ENCODE measurements at places on chromosomes 7 and 10. TPM values are rescaled to one million over a fixed set of nuclear protein-coding genes. Genes with fewer than 3 reads are reported as not detected.

DNA sequence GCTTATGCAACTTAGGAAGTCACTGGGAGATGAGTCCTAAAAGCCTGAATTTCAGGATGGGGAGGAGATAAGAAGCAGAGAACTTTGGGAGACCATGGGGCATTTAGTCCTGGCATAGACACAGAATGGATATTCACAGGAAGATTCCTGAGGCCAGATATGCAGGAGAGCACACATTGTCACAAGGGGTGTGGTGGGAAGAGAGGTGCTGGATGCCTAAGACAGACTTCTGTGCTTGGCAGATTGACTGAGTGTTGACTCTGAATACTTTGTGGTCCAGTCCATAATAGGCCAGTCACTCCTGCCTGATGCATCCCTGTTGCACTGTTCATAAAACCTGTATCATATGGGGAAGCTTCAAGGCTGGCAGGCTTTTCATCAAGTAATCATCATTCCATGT lies 18.5 kb downstream of the SRI start:
- DNase-seq = no peak
- H3K4me3 ChIP-seq = no peak overlapping the region
- no peaks in the 10 kb centered on the region for H3K27me3 ChIP-seq

DNA sequence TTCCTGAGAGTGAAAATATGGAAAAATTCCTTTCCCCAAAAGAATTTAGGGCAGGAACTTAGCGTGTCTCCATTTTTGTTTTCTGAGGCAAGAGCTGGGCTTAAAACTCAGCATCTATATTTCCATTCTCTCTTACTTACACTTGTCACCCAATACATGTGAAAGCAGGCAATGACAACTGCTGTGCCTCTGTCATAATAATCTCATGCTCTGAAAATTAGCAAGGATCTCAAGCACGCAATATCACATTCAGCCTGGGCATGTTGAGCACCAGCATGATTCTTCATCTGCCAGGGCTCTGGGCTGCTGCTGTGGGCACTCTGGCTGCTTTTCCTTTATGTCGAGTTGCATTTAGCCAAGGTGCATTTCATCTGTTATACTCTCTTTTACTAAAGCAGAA lies 255.5 kb downstream of the SNX10 start:
- H3K27me3 ChIP-seq = no peaks in the 10 kb centered on the region
- DNase-seq = no peak
- no peaks in the 10 kb centered on the region for H3K36me3 ChIP-seq
- H3K4me3 ChIP-seq = no peak overlapping the region
- H3K4me1 ChIP-seq = no peaks in the 10 kb centered on the region

DNA sequence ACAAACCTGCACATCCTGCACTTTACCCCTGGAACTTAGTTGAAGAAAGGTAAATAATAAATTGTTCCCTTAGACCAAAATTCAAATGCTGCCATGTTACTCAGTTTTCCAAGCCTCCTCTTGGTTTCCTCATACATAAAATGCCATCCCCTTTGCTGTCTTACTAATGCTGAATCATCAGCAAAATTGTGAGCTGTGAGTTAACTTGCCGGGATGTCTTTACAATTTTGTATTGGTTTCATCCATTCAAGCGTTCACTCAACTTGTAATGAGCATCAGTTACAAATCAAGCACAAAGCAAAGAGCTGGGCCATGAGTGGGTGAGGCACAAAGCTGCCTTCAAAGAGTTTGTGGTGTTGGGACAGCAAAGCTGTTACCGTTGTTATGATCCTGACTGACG lies 395.8 kb upstream of the ZMIZ1 start:
- no peak overlapping the region for H3K27ac ChIP-seq
- H3K4me3 ChIP-seq = no peak overlapping the region
- no peaks in the 10 kb centered on the region for H3K36me3 ChIP-seq
- H3K27me3 ChIP-seq = no peaks in the 10 kb centered on the region

- no peak overlapping the region for H3K27ac ChIP-seq
- DNase-seq = no peak
- H3K4me3 ChIP-seq = no peak overlapping the region
These were observed 111.9 kb upstream of the FAM20C start for GRCh38 chr7:80259-81067.

- no peaks in the 10 kb centered on the region for H3K27me3 ChIP-seq
- no peaks in the 10 kb centered on the region for H3K36me3 ChIP-seq
- peaks cover 2% of the 10 kb centered on the region for H3K4me1 ChIP-seq
- no peak for DNase-seq
- H3K4me3 ChIP-seq = no peak overlapping the region
These were observed 264.9 kb downstream of the SKIDA1 start for GRCh38 chr10:21260506-21261149.

The AKR1D1 gene
- total RNA-seq = not detected

GRCh38 chr7:104820836-104821535 lies 193.0 kb upstream of the KMT2E start:
- DNase-seq = no peak
- no peak overlapping the region for H3K4me3 ChIP-seq
- no peaks in the 10 kb centered on the region for H3K36me3 ChIP-seq
- no peak overlapping the region for H3K27ac ChIP-seq

- H3K27ac ChIP-seq = no peak overlapping the region
- H3K36me3 ChIP-seq = no peaks in the 10 kb centered on the region
- H3K4me3 ChIP-seq = no peak overlapping the region
- DNase-seq = no peak
- H3K4me1 ChIP-seq = peaks cover 1% of the 10 kb centered on the region
- no peaks in the 10 kb centered on the region for H3K27me3 ChIP-seq
These were observed 180.5 kb downstream of the MAGI2 start for GRCh38 chr7:79272938-79273337.

The CPN1 gene
- not detected for total RNA-seq

DNA sequence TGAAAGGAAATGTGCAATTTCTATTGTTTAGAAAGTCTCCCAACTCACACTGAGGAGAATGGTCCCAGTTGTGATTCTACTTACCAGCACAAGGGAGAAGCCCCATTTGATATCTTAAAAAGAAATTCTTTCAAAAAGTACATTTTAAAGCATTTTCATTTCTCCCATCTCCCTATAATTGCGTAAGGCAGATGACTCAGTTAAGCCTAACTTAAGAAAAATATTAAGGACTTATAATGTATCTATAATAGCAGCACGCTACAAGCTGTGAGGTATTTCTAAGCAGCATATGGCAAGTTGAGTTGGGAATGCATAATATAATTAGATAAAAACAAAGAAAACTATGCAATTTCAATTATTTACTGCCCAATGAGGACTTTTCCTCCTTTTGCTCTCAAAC lies 8.5 kb upstream of the NRCAM start:
- no peaks in the 10 kb centered on the region for H3K36me3 ChIP-seq
- H3K27me3 ChIP-seq = no peaks in the 10 kb centered on the region
- no peak overlapping the region for H3K27ac ChIP-seq
- no peak for DNase-seq
- no peaks in the 10 kb centered on the region for H3K4me1 ChIP-seq

GRCh38 chr7:99395616-99396327 lies 12.6 kb downstream of the PDAP1 start:
- no peak overlapping the region for H3K27ac ChIP-seq
- no peaks in the 10 kb centered on the region for H3K36me3 ChIP-seq
- H3K4me1 ChIP-seq = peaks cover 3% of the 10 kb centered on the region
- no peak for DNase-seq

GRCh38 chr10:120428754-120429153 lies 28.3 kb upstream of the PLPP4 start:
- no peak overlapping the region for H3K27ac ChIP-seq
- no peak for DNase-seq
- no peak overlapping the region for H3K4me3 ChIP-seq
- H3K36me3 ChIP-seq = no peaks in the 10 kb centered on the region
- no peaks in the 10 kb centered on the region for H3K27me3 ChIP-seq
- H3K4me1 ChIP-seq = no peaks in the 10 kb centered on the region

The CPA1 gene
- 5.5 TPM for total RNA-seq

DNA sequence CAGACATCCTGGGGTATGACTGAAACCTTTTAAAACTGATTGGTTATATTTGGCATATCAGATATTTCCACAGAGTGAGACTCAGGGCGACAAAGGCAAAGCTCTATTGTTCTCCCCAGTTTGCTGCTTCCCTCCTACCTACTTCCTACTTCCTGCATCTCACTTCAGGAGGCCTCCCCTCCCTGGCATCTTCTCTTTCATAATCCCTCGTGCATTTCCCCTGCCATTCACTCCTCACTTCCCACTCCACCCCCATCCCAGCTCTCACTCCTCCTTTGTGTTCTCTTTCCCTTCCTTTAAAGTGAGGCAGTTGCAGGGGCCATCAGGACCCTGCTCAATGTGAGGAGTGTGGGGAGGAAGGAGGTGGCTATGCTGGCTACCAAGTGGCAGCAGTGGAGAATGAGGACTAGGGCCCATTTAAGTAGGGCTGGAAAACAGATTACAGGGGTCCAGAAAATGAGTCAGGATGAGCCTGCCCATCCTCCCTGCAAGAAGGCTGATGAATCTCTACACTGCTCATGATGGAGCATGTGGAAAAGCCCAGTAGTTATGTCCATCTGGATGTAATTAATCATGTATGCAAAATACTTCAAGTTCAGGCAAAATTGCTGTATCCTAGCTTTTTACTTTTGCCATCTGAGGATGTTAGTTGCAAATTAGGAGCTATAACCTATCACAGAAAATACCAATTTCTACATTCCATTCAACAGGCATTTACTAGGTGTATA lies 311.8 kb upstream of the IMMP2L start:
- H3K4me1 ChIP-seq = peaks cover 18% of the 10 kb centered on the region
- H3K27ac ChIP-seq = peak overlapping the region; percentile 57
- no peak for DNase-seq
- H3K27me3 ChIP-seq = no peaks in the 10 kb centered on the region
- no peaks in the 10 kb centered on the region for H3K36me3 ChIP-seq
- no peak overlapping the region for H3K4me3 ChIP-seq

The ASAH2B gene
- total RNA-seq = 4.1 TPM

The GIMAP2 gene
- 9.6 TPM for total RNA-seq

The MMRN2 gene
- 14.4 TPM for total RNA-seq

The MKI67 gene
- 1.0 TPM for total RNA-seq

The TEX47 gene
- not detected for total RNA-seq

GRCh38 chr7:50262916-50263690 lies 41.4 kb upstream of the IKZF1 start:
- DNase-seq = no peak
- no peaks in the 10 kb centered on the region for H3K27me3 ChIP-seq
- H3K4me3 ChIP-seq = no peak overlapping the region
- no peaks in the 10 kb centered on the region for H3K36me3 ChIP-seq

- no peak for DNase-seq
- no peaks in the 10 kb centered on the region for H3K4me1 ChIP-seq
- no peaks in the 10 kb centered on the region for H3K27me3 ChIP-seq
- no peaks in the 10 kb centered on the region for H3K36me3 ChIP-seq
- no peak overlapping the region for H3K27ac ChIP-seq
These were observed 178.2 kb upstream of the KLF6 start for GRCh38 chr10:3963191-3963673.

DNA sequence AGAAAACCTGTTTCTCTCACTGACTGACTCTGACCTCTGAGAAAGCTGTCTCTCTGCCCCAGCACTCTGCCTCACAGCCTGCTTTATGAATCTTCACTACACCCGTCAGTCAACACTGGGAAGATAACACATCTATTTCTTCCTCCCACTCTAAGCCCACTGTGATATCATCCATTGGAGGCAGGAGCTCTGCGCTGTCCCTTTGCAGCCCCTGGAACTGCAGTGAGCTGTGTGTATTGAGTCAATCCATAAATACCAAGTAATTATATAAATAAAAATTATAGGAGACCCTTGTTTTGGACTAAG lies 17.2 kb upstream of the FXYD4 start:
- no peak for DNase-seq
- H3K4me3 ChIP-seq = no peak overlapping the region
- no peaks in the 10 kb centered on the region for H3K36me3 ChIP-seq
- no peak overlapping the region for H3K27ac ChIP-seq
- no peaks in the 10 kb centered on the region for H3K4me1 ChIP-seq

- no peaks in the 10 kb centered on the region for H3K36me3 ChIP-seq
- no peak for DNase-seq
- no peak overlapping the region for H3K27ac ChIP-seq
- H3K4me3 ChIP-seq = no peak overlapping the region
- H3K4me1 ChIP-seq = no peaks in the 10 kb centered on the region
- no peaks in the 10 kb centered on the region for H3K27me3 ChIP-seq
These were observed 53.4 kb upstream of the CAMK2B start for GRCh38 chr7:44378744-44379143.

- no peak for DNase-seq
- H3K36me3 ChIP-seq = no peaks in the 10 kb centered on the region
- no peak overlapping the region for H3K4me3 ChIP-seq
- H3K27ac ChIP-seq = no peak overlapping the region
- peaks cover 12% of the 10 kb centered on the region for H3K4me1 ChIP-seq
- no peaks in the 10 kb centered on the region for H3K27me3 ChIP-seq
These were observed 179.4 kb downstream of the CPEB3 start for GRCh38 chr10:92111336-92111939.

DNA sequence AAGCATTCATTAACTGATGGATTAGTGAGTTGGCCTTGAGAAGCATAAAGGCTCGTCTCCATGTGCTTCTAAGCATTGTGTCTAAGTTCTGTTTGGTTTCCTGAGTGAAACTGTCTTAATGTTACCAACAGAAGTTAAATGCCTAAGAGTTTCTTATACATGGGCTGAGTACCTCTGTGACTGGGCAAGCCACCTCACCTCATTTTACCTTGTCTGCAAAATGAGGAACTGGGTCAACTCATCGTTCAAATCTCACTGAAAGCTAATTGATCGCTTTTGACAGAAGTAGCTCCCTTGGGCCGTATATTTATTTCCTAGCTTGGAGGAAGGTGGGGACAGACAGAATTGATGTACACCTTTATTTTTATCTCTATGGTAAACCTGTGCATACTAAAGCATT lies 88.9 kb downstream of the TCF7L2 start:
- DNase-seq = no peak
- no peak overlapping the region for H3K27ac ChIP-seq
- H3K4me3 ChIP-seq = no peak overlapping the region
- peaks cover 12% of the 10 kb centered on the region for H3K4me1 ChIP-seq
- H3K36me3 ChIP-seq = no peaks in the 10 kb centered on the region

GRCh38 chr7:115127399-115128021 lies 205.6 kb downstream of the MDFIC start:
- H3K36me3 ChIP-seq = no peaks in the 10 kb centered on the region
- H3K4me3 ChIP-seq = no peak overlapping the region
- H3K27ac ChIP-seq = no peak overlapping the region
- no peak for DNase-seq

The BICC1 gene
- total RNA-seq = 43.4 TPM

GRCh38 chr10:117421985-117422384 lies 46.7 kb upstream of the PDZD8 start:
- H3K27ac ChIP-seq = no peak overlapping the region
- DNase-seq = no peak
- H3K27me3 ChIP-seq = no peaks in the 10 kb centered on the region
- H3K4me1 ChIP-seq = no peaks in the 10 kb centered on the region
- H3K4me3 ChIP-seq = no peak overlapping the region

The STEAP1 gene
- 11.6 TPM for total RNA-seq

GRCh38 chr10:126504063-126504760 lies 115.9 kb upstream of the ADAM12 start:
- H3K27me3 ChIP-seq = no peaks in the 10 kb centered on the region
- H3K4me3 ChIP-seq = no peak overlapping the region
- H3K27ac ChIP-seq = no peak overlapping the region
- H3K36me3 ChIP-seq = no peaks in the 10 kb centered on the region

Data from ovary (tissue), 10 donors.